ENCODE measurements at places on chromosomes 4 and X.

DNA sequence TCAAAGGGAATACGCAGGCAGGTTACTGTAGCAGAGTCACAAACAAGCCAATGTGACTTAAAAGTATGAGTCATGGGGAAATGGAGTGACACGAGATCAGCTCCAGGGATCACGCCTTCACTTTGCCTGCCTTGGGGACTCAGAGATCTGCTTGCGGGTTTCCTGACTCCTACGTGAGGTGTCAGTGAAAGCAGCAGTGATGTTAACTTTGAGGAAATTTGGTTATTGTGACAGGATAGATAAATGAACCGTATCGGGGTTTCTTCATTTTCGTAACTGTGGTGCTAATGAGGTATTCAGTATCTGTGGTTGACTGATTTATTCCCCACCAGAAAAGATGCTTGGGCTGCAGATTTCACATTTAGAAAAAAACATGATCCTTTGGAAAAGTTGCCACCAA lies 383.3 kb upstream of the ZFP42 start:
- no peak for DNase-seq

- DNase-seq = no peak
Measured at GRCh38 chrX:56026815-56027214, 205.3 kb upstream of the KLF8 start.

DNA sequence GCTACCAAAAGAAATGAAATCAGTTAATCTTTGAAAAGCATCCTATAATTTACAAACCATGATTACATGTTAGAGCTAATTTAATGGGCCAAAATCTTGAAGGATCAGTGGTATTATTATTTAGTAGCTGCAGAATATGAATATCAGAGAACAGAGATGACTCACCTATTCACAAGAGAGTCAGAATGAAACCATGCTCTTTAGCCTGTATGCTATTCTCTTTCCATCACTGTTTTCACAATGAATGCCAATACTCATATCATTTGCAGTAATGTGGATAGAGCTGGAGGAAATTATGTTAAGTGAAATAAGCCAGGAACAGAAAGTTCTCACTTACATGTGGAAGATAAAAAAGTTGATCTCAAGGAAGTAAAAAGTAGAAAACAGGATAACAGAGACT lies 414.1 kb downstream of the CENPC start:
- peak; percentile 10 for DNase-seq

DNA sequence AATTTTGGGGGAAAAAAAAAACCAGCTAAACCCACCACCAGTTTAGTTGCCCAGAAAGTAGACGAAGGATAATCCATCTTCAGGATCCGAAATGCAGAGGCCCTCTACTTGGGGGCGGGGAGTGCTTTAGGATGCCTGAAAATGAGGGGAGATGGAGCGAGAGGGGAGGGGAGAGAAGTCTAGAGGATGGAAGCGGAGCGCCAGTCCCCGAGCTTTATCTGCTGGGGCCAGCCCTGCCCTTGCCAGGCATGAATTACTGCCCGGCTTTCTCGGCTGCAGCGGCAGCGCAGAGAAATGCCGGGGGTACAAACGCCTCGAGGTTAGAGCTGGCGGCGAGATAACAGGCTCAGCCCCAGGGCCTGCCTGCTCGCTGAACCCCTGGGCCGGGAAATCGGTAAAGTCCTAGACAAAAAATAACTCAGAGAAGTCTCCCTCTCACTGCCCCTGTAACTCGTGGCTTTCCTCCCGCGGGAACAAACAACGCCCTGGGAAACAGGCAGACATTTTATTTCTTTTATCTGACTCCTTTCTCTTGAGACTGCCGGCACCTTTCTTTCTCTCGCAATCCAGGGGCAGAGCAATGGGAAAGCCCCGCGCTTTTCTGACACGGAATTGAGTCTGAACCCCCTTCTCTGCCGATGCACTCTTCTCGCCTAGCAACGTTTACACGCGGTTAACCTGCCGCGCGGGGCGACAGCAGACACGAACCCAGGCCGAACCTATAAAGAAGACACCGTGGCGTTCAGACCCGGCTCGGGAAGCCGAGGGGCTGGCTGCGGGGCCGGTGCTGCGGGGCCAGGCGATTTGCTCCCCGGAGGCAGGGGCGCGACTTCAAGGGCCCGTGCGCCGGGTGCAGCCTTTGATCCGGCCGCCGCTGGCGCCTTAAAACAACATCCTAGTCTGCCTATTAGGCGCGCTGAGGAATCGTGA lies 3.1 kb upstream of the MSX1 start:
- DNase-seq = no peak

GRCh38 chr4:24319387-24319786 lies 265.0 kb downstream of the DHX15 start:
- DNase-seq = no peak

DNA sequence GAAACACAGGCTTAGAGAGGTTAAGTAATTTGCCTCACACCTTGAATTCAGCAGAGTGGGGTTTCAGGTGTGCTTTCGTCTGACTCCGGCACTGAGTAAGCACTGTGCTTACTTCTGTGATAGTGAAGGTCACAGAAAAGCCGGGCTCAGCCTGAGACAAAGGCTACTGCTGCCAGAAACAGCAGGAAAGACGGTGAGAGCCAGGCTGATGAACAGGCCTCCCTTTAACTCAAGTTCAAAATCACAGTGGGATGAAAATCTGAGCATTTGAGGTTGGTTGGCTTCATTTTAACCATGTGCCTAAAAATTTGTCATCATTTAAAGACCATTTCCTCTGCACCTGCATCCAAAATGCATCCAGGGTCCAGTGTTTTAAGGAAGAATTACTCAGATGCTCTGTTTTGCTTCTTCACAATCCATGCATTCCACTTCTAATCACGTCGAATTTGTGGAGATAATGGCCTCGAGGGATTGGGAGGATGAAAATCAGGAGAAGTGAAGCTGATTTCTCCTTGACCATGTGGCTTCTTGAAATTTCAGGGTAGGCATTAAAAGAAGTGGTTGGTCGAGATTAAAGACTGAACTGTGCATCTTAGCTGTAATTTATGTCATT lies 121.2 kb upstream of the LNX1 start:
- no peak for DNase-seq

DNA sequence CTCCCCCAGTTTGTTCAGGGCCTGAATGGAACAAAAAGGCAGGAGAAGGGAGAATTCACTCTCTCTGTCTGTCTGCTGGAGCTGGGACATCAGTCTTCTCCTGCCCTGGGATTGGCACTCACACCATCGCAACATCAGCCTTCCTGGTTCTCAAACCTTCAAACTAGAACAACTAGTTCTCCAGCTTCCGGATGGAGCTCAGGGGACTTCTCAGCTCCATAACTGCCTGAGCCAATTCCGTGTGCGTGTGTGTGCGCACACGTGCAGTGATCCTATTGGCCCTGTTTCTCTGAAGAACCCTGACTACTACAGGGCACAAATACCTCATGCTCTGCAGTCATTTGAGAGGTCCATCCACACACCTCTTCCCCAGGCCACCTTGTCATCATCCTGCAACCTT lies 18.7 kb upstream of the MAN2B2 start:
- DNase-seq = peak; percentile 23

- no peak for DNase-seq
Measured at GRCh38 chrX:133947996-133948395, 37.4 kb downstream of the GPC3 start.

DNA sequence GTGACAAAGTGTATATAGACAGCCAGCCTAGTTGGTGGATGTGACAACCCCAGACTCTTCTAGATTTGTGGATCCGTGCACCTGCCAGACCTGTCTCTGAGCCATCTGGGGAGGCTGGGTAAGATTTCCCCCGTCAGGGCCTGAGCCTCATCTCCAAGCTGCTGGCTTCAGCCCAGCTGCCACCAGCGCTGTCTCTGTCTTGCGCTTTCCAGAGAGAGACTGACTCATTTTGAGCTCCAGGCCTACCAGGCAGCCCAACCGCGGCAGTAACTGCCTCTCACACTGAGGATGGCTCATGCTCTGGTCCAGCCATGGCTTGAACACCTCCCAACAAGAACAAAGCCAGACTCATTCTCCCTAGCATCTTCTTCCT lies 26.4 kb downstream of the NOP14 start:
- DNase-seq = peak; percentile 93

DNA sequence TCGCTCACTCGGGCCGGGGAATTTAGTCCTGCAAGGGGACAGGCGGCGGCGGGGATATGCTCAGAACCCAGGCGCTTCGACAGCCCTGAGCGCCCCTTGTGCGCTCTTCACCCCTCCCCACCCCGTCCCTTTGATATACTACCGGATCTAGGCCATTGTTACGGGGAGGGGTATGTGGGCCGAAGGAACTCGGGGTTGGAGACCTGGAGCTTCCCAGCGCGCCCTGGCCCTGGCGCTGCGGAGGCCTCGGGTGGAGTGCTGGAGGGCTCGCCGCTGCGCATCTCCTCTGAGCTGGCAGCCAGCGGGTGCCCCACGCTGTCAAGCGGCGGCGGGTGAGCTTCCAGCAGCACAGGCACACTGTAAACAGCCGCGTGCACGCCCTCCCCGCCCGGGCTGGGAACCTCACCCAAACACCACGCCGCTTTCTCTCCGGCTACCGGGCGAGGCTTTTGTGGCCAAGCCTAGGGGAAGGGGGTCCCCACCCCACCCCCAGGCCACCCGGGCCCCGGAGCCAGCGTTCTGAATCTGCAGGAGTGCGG lies 54.5 kb upstream of the BCOR start:
- DNase-seq = no peak

GRCh38 chr4:87196927-87197326 lies 23.5 kb downstream of the KLHL8 start:
- DNase-seq = peak; percentile 11

GRCh38 chrX:136589966-136590365 lies 58.0 kb downstream of the VGLL1 start:
- peak; percentile 67 for DNase-seq

DNA sequence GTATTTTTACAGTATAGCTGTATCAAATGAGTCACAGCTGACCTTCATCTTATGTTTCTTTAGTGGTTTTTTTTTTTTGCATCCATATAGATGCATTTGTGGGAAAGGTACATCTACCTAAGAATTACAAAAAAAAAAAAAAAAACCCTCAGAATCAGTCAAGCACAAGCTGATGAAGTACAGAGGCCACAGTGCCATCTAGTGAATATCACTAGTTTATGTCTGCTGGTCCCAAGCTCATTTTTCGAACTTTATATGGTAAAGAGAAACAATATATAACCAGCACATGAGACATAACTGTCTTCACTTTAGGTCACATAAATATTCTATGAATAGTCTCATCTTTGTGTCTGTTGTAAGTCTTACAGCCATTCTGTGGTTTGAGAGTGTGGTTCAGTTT lies 220.1 kb downstream of the DLG3 start:
- DNase-seq = peak; percentile 44

DNA sequence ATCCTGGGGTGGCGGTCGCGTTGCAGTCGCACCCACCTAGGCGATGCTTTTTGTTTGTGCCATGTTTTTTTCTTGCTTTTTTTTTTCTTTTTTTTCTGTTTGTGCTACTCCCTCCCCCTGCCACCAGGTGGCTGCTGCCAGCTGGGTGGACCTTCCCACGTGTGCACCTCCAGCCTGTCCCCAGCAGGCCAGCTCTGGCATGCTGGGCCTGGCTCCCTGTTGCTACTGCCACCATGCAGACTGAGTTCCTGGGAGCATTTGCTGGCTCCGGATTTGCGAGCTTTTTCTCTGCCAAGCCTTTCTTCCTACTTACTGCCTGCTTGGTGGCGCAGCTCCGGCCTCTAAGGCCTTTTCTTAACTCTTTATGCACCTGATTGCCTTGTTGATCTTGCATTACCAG lies 161.2 kb upstream of the WDFY3 start:
- DNase-seq = peak; percentile 35

- no peak for DNase-seq
Measured at GRCh38 chr4:59920416-59920815, 1279.7 kb upstream of the ADGRL3 start.

GRCh38 chrX:69016293-69016941 lies 148.8 kb downstream of the PJA1 start:
- DNase-seq = no peak

- no peak for DNase-seq
Measured at GRCh38 chr4:9877123-9877522, 95.7 kb downstream of the DRD5 start.

GRCh38 chrX:112056886-112057285 lies 25.7 kb downstream of the TRPC5 start:
- DNase-seq = no peak

DNA sequence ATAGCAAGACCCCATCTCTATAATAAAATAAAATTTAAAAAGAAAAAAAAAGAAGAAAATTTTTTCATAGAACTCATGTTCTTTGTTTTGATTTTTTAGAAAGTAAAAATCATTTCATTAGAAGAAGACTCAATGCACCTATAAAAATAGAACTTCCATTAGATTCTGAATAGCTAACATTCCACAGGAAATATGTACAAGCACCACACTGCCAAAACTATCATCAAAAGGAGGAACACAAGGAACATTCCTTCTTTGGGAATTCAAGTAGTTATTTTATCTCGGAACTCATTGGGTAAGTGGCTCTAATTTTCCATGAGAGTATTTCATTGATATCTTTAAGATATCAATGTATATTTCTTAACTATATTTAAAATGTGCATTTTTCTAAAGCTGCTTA lies 157.6 kb downstream of the CAMK2D start:
- DNase-seq = no peak

DNA sequence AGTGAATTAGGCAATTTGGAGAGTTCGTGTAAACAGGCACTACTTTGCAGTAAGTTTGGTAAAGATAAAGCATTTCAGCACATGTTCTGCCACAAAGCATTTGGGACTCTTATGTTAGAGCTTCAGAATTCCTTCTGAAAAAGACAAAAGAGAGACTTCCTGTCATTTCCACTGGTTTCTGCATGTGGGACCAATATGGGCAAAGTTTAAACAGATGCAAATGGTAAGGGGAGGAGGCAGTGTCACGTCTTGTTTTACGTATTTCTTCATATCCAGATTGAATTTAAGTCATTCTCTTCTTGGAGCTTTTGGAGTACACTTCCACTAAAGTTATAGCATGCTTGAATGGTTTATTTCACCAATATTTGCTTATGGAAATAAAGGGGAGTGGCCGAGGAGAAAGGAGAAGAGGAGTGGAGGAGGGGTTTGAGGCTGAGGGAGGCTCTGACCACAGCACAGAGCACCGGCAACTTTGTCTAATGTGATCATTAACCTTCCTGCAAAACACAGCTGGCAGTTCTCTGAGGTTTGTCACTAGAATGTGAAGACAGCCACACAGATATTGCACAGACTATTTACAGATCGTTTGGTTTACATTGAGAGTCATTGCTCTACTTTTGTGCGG lies at the start of gene APELA:
Gene APELA (plus strand): TSS at position 479 of the 625 bp plus-strand sequence. CDS start 154 bp downstream, outside the sequence.
- DNase-seq = no peak

GRCh38 chr4:126678618-126679017 lies 954.1 kb upstream of the INTU start:
- no peak for DNase-seq

Data from bronchial epithelial cell (primary cell).